Natural killer cell treated with Interleukin-12 subunit alpha and Interleukin-12 subunit beta and Interleukin-15 and Interleukin-18, amount 100 ng/mL, for 72 hours (primary cell): ENCODE measurements at places on chromosomes 1 and 21. TPM values are rescaled to one million over a fixed set of nuclear protein-coding genes. Genes with fewer than 3 reads are reported as not detected.

Gene DENND1B
- total RNA-seq: 26.1 TPM

Gene KRTAP12-1
- total RNA-seq: not detected

- DNase-seq: no peak
Measured at GRCh38 chr1:156260896-156261295, 13.0 kb upstream of the PAQR6 start.

DNA sequence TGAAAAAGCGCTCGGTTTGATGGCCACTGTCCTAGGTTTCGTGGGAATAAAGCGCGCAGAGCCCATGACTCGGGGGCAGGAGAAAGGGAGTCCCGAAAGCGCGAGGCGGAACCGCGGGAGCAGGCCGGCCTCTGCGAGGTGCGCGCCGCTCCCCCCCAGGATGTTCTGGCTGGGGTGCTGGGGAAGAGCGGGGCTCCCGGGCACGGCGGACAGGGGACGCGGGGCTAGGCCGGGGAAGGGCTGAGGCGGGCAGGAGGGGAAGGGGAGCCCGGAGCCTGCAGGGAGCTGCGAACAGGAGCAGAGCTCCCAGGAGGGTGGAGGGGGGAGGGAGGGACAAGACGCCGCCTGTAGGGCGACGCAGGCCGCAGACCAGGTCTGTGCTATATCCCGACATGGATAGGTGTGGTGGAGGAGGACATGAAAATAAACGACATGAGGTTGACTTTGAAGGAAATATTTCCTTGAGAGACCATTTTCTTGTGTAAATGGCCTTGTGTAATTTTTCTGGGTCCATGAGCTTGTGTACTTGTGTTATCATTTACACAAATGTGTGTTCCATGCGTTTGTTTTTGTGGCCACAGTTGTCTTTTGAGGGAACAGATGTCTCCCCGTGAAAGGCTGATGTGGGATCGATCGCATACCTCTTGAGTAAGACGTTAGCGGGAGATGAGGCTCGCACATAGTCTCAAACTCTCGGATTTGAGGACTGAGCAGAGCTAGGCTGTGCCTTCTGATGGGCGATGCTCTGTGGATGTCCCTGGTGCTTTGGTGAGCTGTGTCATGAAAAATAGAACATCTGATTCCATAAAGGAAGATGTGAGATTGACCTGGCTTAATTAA is 1.3 kb downstream of the PCNT start:
- no peak for DNase-seq

DNA sequence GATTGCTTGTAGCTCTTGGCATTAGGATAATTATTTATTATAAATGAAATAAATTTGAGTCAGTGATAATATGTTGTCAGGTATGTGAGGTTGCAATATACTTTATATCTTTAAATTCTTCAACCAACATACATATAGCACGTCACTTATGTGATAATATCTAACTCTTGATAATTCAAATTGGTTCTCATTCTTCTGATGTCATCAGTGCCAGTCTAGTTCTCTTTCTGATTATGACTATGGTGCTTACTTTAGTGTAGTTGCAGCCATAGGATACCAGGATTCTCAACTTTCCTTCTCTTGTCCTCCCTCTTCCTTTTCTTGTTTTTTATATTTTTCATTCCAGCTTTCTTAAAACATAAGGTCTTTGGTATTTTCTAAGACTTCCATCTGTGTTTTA is 34.8 kb upstream of the ATP6V1G3 start:
- no peak for DNase-seq

DNA sequence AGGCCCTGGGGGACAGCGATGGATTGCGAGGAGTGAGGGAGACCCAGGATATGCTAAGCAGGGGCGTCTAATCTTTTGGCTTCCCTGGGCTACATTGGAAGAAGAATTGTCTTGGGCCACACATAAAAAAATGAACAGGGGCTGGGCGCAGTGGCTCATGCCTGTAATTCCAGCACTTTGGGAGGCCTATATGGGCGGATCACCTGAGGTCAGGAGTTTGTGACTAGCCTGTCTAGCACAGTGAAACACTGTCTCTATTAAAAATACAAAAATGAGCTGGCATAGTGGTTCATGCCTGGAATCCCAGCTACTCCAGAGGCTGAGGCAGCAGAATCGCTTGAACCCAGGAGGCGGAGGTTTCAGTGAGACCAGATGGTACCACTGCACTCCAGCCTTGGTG is 10.8 kb upstream of the PRAMEF12 start:
- no peak for DNase-seq

GRCh38 chr1:30342535-30343141 is 380.7 kb downstream of the MATN1 start:
- DNase-seq: no peak

DNA sequence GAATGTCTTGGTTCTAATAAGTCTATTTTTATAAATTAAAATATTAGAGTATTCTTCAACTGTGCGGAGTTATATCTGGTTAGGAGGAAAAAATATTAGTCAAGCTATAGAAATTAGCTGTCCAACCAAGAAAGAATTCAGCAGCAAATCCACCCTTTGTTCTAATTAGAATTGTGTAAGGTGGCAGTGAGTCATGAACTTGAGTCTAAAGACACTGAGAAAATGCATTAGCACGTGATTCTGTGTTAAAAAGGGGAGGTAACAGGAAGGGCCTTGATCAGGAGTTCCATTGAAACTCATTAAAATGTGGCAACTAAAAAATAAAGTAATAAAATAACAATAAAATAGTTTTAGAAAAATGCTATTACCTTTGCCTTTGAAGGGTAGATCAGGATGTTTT is 398.2 kb upstream of the RGS18 start:
- DNase-seq: no peak

GRCh38 chr21:36908260-36908908 is 58.1 kb downstream of the HLCS start:
- DNase-seq: no peak

DNA sequence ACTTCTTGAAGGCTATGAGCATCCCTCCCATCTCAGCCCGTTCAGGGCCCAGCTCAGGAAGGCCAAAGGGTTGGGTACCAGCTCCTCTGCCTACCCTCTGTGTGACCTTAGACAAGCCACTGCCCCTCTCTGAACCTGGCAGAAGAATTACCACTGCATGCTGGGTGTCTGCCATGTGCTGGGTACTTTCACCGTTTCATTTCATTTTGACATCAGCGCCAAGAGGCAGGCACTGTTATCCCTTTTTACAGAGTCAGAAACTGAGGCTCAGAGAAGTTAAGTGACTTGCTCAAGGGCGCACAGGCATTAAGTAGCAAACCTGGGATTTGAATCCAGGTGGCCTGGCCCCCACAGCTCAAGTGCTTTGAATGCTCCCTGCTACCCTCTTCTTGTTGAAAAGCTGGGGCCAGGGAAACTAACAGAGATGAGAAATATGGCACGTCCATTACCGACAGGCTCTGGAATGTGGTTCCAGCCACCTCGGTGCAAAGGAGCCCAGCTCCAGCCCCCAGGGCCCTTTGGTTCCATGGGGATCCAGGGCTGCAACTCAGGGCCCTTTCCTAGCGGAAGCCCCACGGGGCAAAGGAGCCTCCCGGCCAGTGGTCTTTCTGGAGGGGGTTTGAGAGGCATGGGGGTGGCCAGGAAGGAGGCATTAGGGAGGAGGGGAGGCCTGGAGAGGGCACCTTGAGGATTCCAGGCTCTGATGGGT is 6.5 kb downstream of the TMEM82 start:
- DNase-seq: no peak

GRCh38 chr1:5914676-5915365 is 77.4 kb downstream of the NPHP4 start:
- DNase-seq: no peak

DNA sequence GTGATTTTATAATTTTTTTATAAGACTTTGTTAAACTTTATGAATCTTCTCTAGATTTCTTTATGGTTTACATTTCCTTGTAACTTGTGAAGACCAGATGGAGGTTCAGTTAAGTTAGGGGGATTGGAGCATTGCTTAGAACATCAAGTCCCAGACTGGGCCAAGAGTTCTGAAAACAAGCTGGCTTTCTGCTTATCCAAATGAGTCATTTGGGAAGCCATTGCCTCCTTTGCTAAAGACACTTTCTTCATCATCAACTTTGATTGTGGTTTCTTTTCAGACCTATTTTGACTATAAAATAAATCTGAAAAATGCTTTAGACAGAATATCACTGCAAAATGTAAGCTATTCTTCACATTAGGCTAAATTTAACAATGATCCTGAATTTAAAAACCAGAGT is 446.8 kb downstream of the USP25 start:
- DNase-seq: no peak

DNA sequence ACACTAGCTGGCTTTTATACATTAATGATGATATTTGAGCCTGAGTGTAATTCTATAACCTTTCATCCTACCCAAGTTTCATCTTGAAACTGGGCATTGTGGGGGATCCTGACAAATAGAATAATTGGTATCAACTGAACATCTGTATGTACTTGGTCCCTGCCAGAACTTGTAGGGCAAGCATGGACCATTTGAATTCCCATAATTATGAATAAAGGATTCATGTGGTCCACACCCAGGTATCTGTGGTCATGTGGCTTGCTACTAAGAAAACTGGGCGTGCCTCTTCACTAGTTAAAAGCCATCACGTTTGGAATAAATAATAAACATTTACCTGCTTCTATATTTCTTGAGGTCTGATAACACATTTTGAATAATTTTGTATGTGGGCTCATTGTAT is 20.6 kb upstream of the VTCN1 start:
- no peak for DNase-seq
